ENCODE measurements at places on chromosomes 12 and 14.

DNA sequence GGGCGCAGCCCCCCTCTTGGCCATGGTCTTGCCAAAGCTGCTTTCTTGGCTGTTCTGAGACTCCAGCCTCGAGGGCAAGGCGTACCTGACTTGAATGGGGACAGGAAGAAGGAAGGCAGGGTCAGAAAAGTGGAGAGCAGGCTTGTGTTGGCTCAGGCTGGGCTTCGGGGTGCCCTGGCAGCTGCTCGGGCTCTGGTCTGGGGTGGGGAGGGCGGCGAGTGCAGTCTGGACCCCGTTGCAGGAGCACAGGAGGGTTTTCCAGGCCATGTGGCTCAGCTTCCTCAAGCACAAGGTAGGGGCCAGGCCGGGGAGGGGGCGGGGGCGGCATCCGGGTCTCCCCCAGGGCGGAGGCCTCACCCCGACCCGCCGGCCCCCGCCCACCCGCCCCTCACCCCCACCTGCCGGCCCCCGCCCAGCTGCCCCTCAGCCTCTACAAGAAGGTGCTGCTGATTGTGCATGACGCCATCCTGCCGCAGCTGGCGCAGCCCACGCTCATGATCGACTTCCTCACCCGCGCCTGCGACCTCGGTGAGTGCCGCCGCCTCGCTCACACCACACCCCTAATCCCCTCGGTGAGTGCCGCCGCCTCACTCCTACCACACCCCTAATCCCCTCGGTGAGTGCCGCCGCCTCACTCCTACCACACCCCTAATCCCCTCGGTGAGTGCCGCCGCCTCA, 4.2 kb downstream of the NOC4L start:
- no peak for DNase-seq

DNA sequence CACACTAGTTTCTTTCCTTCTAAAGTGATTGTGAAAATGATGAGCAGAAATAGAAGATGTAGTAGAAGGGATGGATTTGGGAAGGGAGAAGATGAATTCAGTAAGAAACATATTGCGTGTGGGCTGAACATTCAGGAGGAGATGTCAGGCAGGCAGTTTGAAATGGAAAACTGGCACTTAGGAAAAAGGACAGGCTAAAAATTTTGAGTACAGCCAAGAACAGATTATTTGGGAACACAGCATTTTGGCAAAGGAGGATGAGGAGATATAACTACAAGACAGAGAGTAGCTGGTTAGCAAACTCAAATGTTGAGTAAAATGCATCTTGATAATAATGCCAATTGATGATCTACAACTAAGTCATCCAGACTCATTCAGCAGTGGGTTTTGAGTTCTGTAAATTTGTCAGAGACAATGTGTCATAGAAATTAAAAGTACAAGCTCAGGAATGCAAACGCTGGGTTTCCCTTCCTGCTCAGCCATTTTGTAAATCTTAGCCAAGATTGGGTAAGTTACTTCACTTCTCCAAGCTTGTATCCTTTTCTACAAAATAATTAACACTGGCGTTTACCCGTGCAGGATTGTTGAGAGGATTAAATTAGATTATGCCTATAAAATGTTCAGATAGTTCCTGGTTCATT, 255.0 kb downstream of the NAV3 start:
- no peak for DNase-seq

DNA sequence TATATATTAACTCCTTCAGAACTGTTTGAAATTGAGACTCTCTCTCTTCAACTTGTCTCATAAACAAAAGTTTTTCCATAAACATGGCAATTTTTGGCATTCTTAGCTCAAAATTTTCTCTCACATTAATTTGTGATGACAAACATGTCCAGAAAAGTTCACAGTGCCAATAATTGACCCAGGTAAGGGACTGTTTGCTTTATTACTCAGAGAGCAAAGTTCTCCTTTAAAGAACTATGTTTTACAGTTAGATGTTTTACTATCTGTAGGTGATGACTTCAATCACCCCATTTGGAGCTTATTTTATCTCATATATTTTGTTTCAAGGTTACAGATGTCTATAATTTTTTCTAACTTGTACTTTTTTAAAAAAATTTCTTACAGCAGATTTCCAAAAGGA, 855.6 kb downstream of the SLC16A7 start:
- DNase-seq = no peak

DNA sequence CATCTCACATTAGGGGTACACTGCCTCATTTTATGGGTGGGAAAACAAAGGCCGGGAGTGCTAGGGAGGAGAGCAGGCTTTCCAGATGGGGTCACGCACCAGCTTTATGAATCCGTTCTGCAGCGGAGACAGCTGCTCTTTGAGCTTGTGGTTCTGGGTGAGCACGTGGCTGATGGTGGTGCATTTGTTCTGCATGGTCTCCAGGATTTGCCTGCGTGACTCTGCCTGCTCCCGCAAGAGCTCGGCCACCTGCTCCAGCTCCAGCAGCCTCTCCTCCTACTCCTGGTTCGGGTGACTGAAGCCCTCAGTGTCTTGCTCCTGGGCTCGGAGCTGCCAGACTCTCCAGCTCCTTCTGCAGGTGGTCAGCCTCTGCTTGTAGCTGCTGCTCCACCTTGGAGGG, 23.6 kb upstream of the BLTP3B start:
- DNase-seq = no peak
